Gastroesophageal sphincter (tissue), 4 donors: ENCODE measurements at places on chromosomes 2 and 18. TPM values are rescaled to one million over a fixed set of nuclear protein-coding genes. Genes with fewer than 3 reads are reported as not detected.

EVX2 gene
- 0.08 TPM for total RNA-seq

RRM2 gene
- total RNA-seq = 0.40 TPM

UCN gene
- 1.7 TPM for total RNA-seq

CCDC74B gene
- 4.8 TPM for total RNA-seq

SNTG2 gene
- 6.2 TPM for total RNA-seq

TUBB8B gene
- total RNA-seq = not detected

TRIB2 gene
- 22.7 TPM for total RNA-seq

SRD5A2 gene
- total RNA-seq = not detected

TRAK2 gene
- 128 TPM for total RNA-seq

SLC23A3 gene
- total RNA-seq = not detected

APOB gene
- 7.8 TPM for total RNA-seq

MREG gene
- 0.62 TPM for total RNA-seq

OTX1 gene
- total RNA-seq = not detected

REG3G gene
- total RNA-seq = not detected

CD8B2 gene
- 0.13 TPM for total RNA-seq

ERICH2 gene
- not detected for total RNA-seq

IMPA2 gene
- total RNA-seq = 385 TPM

DIPK1C gene
- 0.42 TPM for total RNA-seq

ABHD1 gene
- total RNA-seq = not detected

TRIM43B gene
- not detected for total RNA-seq

VAMP8 gene
- 13.6 TPM for total RNA-seq

GAREM2 gene
- total RNA-seq = 5.5 TPM

PLB1 gene
- 3.0 TPM for total RNA-seq

SCN2A gene
- 0.47 TPM for total RNA-seq

TEX44 gene
- total RNA-seq = not detected
